NCI-H748 treated with DMSO at 0.1 percent for 48 hours (cell line): ENCODE measurements at places on chromosomes 5 and 9.

GRCh38 chr9:127912882-127913281 lies 4.0 kb downstream of the ST6GALNAC4 start:
- no peak for DNase-seq

- DNase-seq: no peak
Measured at GRCh38 chr5:33938507-33938796, 2.3 kb downstream of the RXFP3 start.

GRCh38 chr9:137099231-137099630 lies 12.4 kb downstream of the MAN1B1 start:
- DNase-seq: no peak

- DNase-seq: no peak
Measured at GRCh38 chr9:20408513-20408912, 213.8 kb downstream of the MLLT3 start.

DNA sequence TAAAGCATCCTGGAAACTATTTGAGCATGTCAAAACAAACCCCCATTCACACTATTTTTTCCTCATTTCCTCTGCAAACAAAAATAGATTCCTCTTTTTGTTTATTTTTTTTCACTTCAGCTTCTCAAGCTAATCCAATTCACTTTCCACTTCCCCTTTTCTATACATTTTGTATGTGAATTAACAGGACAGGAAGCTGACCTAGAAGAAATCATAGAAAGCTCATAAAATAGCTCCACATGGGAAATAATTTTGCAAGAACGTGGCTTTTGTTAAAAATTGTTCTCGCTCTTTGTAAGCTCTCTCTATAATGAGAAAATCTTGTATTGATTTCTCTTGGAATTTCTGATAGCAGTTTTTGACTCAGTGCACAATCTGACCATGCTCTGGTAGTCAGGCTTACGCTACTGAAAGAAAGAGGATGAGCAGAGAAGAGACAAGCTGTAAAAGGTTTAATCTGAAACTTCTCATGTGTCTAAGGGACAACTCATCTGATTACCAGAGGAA lies 215.8 kb downstream of the ADAMTS12 start:
- DNase-seq: no peak

- DNase-seq: no peak
Measured at GRCh38 chr5:126619781-126620180, 19.0 kb downstream of the PHAX start.
